Dermis blood vessel endothelial cell (primary cell): ENCODE measurements at places on chromosomes 1 and 21.
A peak's percentile ranks its signal among the peaks of the same experiment; 100 is the strongest.

- DNase-seq, result no peak
These were observed 36.1 kb downstream of the PLXNA2 start for GRCh38 chr1:208208132-208208487.

GRCh38 chr1:903721-904271 lies 19.9 kb upstream of the SAMD11 start:
- DNase-seq, result no peak

DNA sequence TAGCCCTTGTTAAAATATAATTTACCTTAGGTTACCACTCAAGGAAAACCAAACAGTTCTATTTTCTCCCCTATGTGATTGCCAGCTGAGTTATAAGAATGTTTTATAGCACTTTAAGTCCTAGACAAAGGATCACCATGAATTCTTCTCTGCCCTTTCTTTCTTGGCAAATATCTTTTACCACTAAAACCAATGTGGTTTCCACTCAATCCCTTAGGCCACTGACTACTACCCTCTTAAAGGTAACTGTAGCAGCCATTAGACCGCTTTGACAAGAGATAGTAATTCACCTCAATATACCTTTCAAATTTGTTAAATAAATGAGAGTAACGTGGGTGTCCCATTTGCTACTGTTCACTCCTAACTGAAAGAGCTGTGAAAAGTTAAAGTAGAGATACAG lies 307.9 kb upstream of the PRMT6 start:
- DNase-seq, result no peak

DNA sequence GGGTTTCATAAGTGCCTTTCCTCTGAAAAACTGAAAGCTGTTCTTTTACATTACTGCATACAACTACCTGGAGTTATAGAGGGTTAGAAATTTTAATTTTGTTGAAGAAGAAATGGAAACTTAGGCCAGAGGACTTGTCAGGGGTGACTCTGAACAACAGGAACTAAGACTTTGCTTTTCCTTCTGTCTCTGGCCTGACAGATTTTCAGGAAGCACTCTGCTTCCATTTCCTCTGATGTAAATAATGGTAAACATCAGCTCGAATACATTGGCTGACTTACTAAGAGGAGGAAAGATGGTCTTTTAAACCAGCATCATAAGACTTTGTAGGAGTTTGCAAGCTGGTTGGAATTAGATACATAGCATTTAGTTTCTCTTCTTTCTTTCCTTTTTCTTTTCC lies 27.1 kb upstream of the PLEKHM2 start:
- DNase-seq, result peak; percentile 52

GRCh38 chr1:5632224-5632623 lies 360.0 kb downstream of the NPHP4 start:
- no peak for DNase-seq

DNA sequence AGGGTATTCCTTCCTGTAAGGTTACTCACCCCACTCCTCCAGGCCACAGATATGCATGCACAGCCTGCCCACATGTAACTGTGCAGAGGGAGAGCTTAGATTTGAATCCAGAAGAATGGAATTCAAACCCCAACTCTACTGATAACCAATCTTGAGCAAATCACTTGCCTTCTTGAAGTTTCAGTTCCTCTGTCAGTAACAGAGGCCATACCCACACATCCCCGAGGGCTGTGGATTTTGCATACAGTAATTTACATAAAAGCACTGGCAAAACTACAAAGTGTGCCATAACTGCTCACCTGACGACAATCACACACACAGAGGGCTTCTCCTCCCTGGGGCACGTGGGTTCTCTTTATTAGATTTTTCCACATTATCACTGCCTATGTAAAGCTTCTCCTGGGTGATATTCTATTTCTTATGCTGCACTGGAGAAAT lies 18.6 kb downstream of the CD247 start:
- DNase-seq, result no peak

DNA sequence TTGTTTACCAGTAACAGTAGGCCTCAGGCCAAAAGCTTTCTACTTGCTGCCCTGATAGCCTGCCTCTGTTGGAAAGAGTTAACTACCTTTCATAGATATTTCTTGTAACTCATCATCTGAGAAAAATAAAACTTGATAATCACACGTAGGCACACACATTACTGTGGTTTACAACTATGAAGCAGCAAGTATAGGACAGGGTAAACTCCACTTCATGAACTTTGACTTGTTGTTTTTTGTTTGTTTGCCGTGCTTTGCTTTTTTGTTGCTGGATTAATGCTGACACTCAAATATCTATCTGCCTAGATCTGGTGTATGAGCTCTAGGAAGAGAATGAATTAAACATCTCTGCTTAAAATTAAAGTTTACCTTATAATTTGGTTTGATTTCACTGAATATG lies 924.7 kb upstream of the ADGRL2 start:
- no peak for DNase-seq

DNA sequence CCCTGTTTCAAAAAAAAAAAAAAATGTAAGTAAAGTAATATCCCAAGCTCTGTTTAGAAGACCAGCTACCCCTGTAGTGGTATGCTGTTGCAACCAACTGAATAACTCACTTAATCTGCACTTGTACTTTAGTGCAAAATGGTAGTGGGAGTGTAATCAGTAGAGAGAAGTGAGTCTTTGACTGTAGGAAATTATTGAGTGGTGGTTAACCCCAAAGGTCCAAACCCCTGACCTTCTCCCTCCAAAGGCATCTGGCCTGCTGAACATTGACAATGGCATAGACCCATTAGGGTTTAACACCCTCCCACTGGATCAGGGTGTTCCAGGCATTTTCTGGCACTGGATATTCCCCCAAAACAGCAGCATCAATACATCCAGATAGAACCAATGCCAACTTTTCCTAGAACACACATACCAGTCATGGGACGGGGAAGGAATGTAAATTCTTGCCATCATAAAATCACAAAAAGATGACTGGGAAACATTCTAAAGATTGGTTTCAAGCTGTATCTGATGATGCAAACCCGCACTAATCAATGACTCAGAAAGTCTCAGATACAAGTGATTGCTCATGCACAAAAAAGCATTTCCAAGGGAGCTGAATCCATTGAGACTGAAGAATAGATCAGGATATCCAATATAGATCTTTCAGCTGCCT lies 110.3 kb downstream of the MRPL39 start:
- DNase-seq, result no peak
